Midbrain (tissue), 1 donor: ENCODE measurements at places on chromosomes 1 and 21.

DNA sequence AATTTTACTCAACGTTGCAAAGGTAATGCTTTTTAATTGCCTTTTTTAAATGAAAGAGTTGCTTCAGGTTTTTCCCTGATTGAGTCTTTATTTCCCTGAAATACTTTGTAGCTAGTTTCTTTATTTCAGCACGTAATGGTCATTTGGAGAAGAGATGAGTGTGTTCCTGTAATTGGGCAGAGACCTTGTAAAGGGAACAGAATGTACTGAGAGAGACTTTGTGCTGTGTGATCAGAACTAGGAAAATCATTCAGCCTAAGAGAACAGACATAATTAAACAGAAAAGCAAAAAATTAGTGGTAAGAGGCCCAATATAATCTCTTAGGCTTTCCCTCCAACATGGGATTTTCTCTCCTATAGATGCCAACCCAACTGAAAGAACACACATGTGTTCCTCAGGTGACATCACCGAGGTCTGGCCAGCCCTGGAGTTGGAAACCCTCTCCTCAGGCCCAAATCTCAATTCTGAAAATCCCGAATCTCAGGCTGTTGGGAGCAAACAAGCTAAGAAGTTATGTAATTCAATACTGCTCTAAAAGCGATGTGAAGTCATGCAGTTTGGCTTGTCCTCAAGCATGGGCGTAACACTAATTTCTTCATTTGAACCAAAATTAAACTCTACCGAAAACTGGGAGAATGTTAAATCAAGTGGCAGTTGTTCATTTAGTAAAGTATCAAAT lies 102.0 kb downstream of the TGFB2 start:
- peak; percentile 6 for DNase-seq

GRCh38 chr1:223713546-223714420 lies 1.4 kb downstream of the CAPN2 start:
- DNase-seq: no peak

DNA sequence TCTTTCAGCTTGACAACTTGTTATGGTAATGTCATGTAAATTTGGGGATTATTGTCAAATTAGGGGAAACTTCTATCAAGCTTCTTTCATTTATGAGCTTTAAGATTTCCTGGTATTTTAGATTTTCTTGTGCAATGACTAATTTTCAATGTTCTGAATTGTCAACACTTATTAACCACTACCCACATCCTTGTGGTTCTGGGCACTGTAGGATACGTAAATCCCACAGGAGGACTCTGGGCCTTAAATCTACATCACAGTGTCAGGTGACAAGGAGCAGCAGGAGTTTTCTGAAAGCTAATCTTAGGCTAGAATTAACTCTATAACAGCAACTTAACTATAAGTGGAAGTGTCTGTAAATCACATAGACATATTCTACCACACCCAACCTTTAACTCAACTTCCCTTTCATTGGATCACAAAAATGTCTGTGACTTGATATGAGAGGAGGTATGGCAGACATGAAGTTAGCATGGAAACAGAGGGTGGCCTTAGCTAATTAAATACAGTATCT lies 397.7 kb downstream of the HLX start:
- no peak for DNase-seq

- no peak for DNase-seq
Measured at GRCh38 chr1:165949335-165950130, 122.1 kb downstream of the UCK2 start.
